ENCODE measurements at places on chromosomes 3 and 15. TPM values are rescaled to one million over a fixed set of nuclear protein-coding genes. Genes with fewer than 3 reads are reported as not detected.

CFAP92 gene
- total RNA-seq = not detected

PLCL2 gene
- 14.2 TPM for total RNA-seq

PDCD10 gene
- total RNA-seq = 68.2 TPM

GABRB3 gene
- 0.21 TPM for total RNA-seq

ACTRT3 gene
- total RNA-seq = 1.3 TPM

CCDC33 gene
- not detected for total RNA-seq

LSAMP gene
- total RNA-seq = not detected

PLA2G4E gene
- total RNA-seq = not detected

KIF23 gene
- total RNA-seq = 3.7 TPM

SLC22A13 gene
- 0.29 TPM for total RNA-seq

CLDN16 gene
- total RNA-seq = not detected

KCNH8 gene
- total RNA-seq = not detected

ZNF502 gene
- total RNA-seq = 2.3 TPM

DNA sequence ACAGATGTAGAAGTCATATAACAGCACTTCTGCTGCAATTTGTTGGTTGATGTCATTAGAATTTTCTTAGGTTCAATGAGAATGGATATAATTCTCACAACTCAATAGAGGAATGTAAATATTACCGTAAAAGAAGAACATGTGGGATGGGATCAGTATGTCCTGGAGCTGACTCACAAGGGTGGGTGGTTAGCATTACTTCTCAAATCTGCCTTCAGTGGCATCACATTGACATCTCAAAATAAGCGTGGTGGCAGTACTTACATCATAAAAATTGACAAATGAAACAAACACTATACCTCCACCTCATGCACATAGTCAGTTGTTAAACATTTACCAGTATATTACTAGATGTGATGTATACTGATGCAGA lies 1068.0 kb upstream of the CADM2 start:
- no peak for DNase-seq

DNA sequence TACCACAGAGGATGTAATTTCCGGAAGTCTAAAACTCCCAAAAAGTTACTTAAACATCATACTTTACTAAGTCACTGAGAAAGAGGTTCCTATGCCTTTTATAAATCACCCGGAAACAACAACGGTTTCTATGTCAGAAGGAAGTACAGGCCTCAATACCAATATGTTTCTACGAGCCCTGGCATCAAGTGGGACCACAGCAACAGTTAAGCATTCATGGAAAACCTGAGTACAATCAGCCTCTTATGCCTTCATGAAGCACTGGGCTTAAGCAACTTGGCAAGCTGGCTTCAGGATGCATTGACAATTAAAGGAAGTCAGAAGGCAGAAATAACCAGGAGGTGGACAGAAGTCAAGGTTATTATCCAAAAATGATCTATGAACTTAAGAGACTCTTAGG lies 19.1 kb upstream of the B3GNT5 start:
- DNase-seq = no peak

DNA sequence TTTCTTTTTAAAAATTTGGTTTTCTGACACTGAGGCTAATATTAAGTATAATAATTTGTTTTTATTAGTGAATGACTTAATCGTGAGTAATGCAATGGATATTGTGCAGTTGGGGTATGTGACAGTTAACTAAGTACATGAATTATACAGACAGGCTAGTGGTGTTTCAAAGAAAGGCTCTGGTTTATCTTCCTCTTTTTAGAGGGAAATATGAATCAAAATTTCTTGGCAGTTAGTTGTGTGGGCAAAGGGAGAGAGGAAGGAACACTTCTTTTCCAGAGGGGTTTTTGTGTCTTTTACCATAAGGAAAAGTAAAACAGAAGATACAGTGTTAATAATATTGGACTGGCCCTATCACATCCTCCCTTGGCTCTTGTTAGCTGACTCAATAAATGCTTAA lies 2.7 kb downstream of the ZNF654 start:
- no peak for DNase-seq

DNA sequence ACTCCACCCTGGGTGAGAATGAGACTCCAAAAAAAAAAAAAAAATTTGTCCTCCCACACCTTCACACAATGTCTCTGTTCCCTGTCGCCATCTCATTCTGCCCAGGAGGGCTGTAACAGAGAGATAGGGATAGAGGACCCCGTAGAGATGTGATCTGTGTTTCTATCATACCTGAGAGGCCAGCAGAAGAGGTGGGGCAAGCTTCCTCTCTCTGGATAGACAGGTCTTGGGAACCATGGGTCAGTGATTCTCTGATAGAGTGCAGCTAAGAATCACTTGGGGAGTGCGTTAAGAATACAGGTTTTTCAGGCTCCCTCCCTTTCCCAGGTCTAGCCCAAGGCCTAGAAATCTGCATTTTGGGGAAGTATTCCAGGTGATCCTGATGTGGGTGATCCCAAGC lies 8.3 kb downstream of the CA12 start:
- no peak for DNase-seq

DNA sequence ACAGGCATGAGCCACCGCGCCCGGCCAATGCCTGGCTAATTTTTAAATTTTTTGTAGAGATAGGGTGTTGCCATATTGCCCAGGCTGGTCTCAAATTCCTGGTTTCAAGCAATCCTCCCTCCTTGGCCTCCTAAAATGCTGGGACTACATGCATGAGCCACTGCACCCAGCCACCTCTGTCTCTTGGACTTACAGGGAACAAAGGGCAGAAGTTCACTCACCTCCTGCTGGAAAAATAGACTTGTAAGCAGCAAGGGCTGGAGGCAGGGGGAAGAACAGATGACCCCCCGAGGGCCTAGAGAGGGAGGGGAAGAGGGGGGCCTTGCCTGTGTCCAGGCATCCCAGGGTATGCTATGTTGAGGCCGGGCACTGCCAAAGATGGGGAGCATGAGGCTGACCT lies 22.2 kb downstream of the DUSP7 start:
- DNase-seq = no peak

DNA sequence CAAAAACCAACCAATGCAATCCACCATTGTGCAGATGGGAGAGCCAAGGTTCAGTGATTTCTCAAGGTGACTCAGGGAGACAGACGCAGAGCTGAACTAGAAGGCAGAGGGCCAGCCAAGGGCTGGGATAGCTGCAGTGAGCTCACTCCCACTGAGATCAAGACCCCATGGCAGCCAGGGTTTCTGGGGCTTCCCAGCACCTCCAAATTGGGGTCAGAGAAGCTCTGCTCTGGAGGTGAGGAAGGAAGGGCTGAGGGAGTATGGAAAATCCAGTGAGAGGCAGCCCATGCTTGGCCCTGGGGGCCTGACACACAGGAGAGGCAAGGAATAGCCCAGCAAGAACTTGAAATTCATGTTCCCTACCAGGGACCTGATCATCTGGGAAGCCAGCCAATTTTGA lies 61.0 kb downstream of the ISG20 start:
- DNase-seq = no peak

GRCh38 chr3:144864646-144865045 lies 893.0 kb downstream of the DIPK2A start:
- DNase-seq = no peak

DNA sequence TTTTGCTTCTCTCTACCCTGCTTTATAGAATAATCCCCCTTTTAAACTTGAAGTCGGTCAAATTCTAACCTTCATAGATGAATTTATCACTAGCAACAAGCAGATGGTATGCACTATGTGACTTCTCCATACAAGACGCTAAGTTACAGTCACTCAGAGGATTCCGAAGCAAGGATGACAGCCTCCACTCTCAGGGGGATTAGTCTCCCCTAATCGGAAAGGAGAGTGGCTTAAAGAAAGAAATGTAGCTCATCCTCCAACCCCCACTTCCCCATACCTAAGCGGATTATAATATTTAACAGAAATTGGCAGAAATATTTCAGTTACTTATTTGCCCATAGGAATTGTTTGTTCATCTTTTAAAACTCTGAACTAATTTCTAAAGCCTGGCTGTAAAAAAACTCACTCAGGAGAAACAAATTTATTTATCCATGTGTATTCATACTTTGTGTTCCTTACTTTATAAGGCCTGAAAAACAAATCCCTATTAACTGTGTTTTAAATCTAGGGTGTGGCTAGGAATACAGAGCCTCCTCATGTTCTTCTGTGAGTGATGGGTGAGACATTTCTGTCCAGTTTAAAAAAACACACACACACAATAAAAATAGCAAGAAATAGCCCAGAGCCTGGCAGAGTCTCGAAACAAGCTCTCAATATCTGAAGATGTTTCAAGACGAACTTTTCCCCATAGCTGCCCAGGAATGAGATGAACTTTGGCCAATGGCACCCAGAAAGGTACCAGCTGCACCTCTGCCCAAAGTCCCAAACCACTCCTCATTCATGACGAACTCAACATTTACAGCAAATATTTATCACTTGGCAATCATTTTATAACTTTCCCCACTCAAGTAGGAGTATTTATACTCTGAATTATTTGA lies 18.7 kb downstream of the SIAH2 start:
- DNase-seq = no peak

- DNase-seq = no peak
Measured at GRCh38 chr3:157030712-157031111, 129.2 kb downstream of the CCNL1 start.

DNA sequence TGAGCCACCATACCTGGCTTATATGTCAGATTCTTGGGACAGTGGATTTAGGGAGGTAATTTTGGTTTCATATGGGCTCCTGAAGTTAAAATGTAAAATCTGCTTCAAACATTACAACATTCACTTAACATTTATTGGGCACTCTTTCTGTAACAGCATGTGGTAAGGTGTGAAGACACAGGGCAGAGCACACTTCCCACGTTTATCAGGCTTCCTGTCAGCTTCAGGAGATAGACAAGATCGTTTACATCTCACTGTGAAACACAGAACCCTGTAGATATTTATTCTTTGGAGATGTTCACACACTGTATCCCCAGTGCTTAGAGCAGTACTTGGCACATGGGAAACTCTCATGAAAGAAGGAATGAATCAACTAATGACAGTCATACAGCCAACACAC lies 426.0 kb upstream of the RARB start:
- DNase-seq = no peak

GRCh38 chr3:26375843-26376530 lies 246.6 kb upstream of the LRRC3B start:
- no peak for DNase-seq

- DNase-seq = no peak
Measured at GRCh38 chr15:40872791-40873693, 992 bp downstream of the RHOV start.

DNA sequence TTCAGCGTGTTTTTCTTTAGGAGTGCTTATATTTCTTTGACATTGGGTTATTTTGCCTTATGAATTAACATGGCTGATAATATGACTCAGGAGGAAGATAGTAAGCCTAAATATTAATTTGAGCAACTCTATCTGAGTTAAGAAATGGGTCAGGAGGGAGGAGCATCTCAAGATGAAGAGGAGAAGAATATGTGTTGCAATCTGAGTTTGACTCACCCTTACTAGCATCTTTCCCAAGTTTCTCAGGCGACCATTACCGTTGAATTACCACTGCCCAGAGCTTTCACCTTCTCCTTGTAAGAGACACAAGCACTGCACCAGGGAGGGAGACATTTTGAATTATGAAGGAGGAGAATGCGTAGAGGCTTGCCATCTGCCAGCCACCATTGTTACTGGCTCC lies 138.3 kb upstream of the MYRIP start:
- DNase-seq = no peak

DNA sequence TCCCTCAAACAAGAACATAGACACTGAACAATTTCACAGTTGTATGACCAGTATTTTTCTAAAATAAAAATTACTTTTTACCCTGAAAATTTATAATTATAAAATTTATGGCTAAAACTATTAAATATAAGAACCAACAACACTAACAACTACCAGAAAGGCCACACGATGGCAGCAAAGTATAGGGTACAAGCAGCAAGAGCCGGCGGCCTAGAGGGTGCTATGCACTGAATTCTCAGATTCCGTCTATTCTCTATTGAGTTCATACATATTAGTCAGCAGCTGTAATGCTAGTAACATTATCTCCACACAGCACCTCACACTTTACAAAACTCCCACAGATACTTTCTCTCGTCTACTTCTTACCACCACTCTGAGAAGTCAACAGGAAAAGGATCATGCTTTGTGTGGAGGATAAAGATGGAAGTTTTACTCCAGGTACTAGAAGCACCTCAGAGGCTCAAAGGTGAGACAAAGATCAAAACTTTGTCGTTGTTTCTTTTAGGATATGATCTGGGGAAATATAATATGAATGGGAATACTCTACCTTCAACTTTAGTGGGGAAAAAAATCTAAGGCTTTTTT lies 160.5 kb downstream of the FGF12 start:
- peak; percentile 33 for DNase-seq

- no peak for DNase-seq
Measured at GRCh38 chr15:76235186-76235826, 76.0 kb downstream of the ETFA start.

- no peak for DNase-seq
Measured at GRCh38 chr3:45670991-45671390, 18.2 kb upstream of the SACM1L start.

- no peak for DNase-seq
Measured at GRCh38 chr3:40613306-40613705, 88.5 kb downstream of the ZNF621 start.

DNA sequence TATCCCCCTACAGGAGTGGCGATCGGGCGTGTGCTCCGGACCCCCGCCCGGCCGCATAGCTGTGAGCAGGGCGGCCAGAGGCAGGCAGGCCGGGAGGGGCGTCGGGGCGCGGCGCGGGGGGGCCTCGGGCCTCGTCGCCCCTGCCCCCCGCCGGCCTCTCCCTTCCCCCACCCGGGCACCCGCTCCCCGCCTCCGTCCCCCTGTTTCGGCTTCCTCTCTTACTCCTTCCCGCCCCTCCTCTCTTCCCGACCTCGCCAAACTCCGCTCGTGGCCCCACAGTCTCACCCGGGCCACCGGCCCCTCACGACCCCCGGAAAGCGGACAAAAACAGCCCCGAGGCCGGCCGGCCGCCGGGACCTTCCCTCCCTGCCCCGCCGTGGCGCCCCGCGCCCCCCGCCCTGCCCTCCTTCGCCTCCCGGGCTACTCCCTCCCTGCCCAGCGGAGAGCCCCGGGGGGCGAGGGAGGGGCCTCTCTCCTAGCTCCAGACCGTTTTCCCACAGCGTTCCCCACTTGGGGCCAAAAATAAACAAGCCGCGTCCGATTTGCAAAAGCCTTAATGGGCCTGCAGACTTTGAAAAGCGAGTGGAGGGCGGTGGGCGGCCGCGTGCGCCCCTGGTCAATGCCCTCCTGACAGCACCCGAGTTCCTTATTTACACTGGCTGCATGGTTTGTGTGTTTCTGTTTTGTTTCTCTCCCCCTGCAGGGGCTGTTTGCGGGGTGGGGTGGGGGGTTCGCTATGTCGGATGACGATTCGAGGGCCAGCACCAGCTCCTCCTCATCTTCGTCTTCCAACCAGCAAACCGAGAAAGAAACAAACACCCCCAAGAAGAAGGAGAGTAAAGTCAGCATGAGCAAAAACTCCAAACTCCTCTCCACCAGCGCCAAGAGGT lies 1.0 kb downstream of the UBE2E1 start:
- DNase-seq = no peak

GRCh38 chr3:38022301-38022700 lies 7.1 kb downstream of the PLCD1 start:
- no peak for DNase-seq

GRCh38 chr15:99957642-99958013 lies 224.4 kb upstream of the LYSMD4 start:
- no peak for DNase-seq
